LoVo (cell line): ENCODE measurements at places on chromosomes 2 and 18.

GRCh38 chr2:11876436-11876835, 130.0 kb downstream of the LPIN1 start:
- DNase-seq: no peak

GRCh38 chr2:172712251-172712650, 23.4 kb upstream of the RAPGEF4 start:
- DNase-seq: no peak

DNA sequence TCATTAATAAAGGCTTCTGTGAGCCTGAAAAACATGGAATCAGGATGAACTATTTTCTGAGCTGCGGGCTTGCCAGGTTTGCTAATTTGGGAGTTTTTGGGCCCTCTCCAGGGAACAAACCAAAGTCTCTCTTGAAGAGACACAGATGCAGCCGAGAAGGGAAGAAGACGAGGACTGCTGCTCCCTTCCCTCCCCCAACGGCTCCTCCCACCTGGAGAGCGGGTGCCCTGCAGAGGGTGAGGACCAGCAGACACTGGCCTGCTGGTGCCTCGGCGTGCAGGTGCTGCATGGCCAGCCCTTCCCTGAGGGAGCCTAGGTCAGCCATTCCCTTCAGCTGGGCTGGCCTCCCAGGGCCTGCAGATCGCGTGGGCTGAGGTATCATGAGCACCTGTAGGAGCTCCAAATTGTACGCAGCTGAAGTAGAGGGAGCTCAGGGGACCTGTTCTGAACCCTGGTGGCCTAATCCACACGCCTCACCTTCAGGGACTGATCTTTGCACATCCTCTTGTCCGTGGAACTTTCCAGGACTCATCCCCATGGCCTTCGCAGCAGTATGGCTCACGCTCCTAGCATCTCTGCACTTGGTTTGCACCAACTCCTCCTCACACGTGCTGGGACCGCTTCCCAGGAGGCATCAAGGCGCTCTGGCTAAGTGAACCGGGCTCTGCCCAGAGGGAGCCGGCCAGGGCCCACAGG, 19.5 kb downstream of the EMX1 start:
- no peak for DNase-seq

- peak; percentile 84 for DNase-seq
These were observed 49.1 kb upstream of the CTAGE1 start for GRCh38 chr18:22466608-22467395.

GRCh38 chr18:57077786-57078552, 68.9 kb upstream of the BOD1L2 start:
- no peak for DNase-seq
